ENCODE measurements at places on chromosomes 4 and X.
A peak's percentile ranks its signal among the peaks of the same experiment; 100 is the strongest.

GRCh38 chr4:120331486-120332370 lies 265.1 kb upstream of the MAD2L1 start:
- DNase-seq: no peak

- DNase-seq: no peak
Observed at GRCh38 chrX:73577361-73577760, 14.4 kb downstream of the CHIC1 start.

GRCh38 chr4:184792334-184792733 lies 33.4 kb downstream of the ACSL1 start:
- no peak for DNase-seq

- no peak for DNase-seq
Observed at GRCh38 chrX:46803140-46803539, 33.7 kb upstream of the RP2 start.

DNA sequence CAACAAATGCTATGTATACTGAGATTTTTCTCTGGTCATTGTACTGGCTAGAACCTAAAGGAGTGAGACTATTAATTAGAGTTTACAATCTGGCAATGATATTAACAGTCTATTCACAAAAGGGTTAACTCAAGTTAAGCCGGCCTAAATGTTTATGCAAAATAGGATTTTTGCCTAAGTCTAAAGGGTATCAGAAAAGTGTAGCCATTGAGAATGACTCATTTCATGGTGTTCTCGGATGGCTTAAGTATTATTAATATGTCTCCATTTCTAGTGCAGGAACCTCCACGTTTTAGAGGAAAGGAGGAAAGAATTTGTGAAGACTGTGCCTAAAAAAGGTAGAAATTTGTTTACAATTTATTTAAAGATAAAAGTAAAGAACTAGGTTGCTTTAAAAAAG lies 29.8 kb downstream of the DYNLT3 start:
- DNase-seq: no peak

GRCh38 chr4:41853973-41854372 lies 81.3 kb upstream of the TMEM33 start:
- DNase-seq: no peak

- no peak for DNase-seq
Observed at GRCh38 chrX:112844250-112844649, 3.6 kb upstream of the AMOT start.

GRCh38 chr4:83255584-83255983 lies 29.0 kb downstream of the COQ2 start:
- DNase-seq: no peak

GRCh38 chr4:114312338-114312737 lies 286.3 kb upstream of the UGT8 start:
- peak; percentile 67 for DNase-seq

DNA sequence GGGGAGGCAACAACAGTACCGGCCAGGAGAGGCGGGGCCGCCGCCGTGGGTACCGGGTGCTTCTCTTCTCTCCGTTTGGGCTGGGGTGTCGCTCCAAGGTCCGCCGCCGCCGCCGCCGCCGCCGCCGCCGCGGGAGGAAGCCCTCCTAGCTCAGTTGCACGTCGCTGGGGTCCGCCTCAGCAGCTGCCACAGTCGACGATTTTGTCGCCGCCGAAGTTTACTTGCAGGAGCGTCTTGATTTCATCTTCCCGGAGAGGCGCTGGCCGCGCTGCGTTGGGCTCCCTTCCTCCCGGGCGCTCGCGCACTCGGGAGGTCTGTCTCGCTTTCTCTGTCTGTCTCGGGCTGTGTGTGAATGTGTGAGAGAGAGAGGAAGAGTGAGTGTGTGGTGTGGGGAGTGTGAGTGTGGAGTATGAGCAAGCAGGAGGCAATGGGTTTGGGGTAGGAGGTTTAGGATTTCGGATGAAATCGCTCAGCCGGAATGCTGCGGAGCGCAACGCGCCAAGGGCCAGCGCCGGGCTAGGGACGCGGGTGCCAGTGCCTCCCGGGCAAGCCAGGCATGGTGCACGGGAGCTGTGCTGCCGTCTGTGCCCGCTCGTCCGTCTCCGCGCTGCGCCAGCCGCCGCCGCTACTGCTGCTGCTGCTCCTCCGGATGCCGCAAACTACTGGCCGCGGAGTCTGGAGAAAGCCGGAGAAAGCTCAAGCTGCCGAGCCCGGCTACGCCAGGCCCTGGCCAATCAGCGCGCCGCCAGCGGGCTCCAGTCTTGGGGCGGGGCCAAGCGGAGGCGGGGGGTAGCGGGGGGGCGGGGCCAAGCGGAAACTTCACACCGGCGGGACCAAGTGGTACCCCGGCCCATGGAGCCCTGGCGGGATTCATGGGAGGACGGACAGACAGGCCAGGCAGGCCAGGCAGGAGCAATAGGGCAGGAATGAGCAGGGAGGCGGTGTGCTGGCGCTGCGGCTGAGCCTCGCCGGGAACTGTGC lies at the start of gene PCDH19:
TSS of gene PCDH19 (minus strand) at position 664 of the 981 bp plus-strand sequence. CDS start 1,676 bp downstream, outside the sequence.
- DNase-seq: peak; percentile 62

DNA sequence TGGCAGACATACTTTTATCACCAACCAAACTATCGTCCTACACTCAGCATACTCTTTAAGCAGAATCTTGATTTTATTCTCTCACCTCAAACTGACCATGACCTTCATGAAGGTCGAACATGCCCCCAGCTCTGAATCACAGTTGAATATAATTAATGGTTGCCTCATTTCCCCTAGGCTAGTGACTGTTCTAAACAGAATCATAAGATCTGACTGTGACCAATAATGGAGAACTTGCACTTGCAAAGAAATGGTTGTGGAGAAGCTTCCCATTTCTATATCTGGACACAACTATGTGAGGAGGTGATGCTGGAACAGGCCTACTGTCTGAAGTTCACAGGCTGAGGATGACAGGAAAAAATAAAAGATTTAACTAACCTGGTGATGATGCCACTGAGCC lies 85.1 kb downstream of the PDGFC start:
- no peak for DNase-seq

- no peak for DNase-seq
Observed at GRCh38 chr4:163382178-163382869, 38.6 kb downstream of the NPY5R start.

DNA sequence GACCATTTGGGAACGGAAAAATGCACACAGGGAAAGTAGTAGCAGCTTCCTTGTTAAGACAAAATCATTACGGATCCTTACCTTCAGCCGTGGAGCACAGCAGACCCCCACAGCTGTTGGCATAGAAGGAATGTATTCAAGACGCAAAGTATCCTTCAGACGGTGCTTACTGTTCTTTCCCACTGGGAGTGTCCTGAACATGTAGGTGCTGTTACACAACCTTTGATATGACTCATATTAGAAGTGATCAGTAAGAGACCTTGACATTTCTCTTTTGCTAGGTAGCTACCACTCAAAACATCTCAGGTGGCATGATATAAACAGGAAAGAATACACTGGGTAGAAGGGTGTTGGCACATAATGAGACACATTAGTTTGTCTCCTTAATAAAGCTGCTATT lies 154.0 kb upstream of the FMR1 start:
- no peak for DNase-seq

DNA sequence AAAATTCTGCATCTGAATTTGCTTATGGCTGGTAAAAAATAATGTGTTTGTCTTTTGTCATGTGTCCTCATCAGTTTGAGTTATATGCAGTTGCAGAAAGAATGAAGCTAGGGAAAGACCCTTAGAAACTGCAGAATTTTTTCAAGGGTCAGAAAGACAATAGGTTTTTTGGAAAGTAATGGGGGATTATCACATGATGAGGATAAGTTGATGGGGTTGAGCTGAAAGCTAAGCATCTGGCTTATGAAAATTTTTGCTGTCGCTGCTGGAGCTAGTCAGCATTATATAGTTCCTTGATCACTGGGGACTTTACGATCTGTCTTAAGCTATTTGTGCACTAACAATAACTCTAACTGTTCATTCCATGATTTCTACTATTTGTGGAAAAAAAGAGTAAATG lies 331.7 kb downstream of the PPARGC1A start:
- DNase-seq: no peak

GRCh38 chrX:48945517-48946348 lies 11.7 kb downstream of the OTUD5 start:
- DNase-seq: no peak

GRCh38 chr4:6924361-6924779 lies 14.7 kb downstream of the TBC1D14 start:
- no peak for DNase-seq

DNA sequence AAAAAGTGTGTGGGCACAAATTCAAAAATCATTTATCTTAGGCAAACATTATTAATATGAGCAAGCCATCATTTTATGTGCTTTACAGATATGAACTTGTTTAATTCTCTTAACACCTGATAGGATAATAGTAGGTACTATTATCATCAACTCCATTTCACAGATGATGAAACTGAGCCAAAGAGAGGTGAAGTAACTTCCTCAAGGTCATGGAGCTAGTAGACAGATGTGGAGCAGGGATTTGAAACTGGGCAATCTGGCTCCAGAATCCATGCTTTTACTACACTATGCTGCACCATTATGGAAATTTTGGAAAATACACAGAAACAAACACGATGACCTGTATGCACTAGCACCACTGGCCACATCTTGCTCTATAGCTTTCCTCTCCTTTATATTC lies 1.0 kb upstream of the PIN4 start:
- DNase-seq: peak; percentile 39

DNA sequence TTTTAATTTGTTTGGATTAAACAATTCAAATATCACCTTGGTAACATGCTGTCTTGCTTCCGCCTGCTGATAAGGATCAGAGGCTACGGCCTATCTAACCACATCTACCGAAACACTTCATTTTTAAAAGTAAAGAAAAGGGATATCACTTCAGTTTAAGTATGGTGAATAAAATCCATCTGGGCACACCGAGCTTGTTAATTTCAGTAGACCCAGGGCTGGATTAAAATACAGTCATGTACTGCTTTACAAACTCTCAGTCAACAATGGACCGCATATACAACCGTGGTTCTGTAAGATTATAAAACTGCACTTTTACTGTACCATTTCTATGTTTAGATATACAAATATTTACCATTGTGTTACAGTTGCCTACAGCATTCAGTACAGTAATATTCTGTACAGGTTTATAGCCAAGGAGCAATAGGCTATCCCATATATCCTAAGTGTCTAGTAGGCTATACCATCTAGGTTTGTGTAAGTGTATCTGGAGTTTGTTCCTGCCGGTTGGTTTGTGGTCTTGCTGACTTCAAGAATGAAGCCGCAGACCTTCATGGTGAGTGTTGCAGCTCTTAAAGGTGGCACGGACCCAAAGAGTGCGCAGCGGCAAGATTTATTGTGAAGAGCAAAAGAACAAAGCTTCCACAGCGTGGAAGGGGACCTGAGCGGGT lies 40.0 kb downstream of the SEPTIN11 start:
- no peak for DNase-seq

GRCh38 chr4:104643805-104644204 lies 149.1 kb upstream of the CXXC4 start:
- no peak for DNase-seq

DNA sequence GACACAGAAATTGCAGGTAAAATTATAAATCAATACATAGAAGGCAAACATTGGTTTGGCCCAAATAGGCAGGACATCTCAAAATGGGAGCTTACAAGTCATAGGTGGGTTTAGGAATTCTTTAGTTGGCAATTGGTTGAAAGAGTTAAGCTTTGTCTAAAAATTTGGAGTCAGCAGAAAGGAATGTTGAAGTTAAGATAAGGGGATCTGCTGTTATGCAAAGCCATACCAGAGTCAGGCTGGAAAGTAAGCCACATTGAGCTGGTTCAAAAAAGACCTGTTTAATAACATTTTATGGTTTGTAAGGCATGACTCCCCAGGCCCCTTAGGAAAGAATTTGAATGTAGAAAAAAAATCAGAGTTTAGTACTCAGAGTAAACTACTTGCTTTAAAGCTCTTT lies 92.6 kb downstream of the IL13RA2 start:
- DNase-seq: no peak

DNA sequence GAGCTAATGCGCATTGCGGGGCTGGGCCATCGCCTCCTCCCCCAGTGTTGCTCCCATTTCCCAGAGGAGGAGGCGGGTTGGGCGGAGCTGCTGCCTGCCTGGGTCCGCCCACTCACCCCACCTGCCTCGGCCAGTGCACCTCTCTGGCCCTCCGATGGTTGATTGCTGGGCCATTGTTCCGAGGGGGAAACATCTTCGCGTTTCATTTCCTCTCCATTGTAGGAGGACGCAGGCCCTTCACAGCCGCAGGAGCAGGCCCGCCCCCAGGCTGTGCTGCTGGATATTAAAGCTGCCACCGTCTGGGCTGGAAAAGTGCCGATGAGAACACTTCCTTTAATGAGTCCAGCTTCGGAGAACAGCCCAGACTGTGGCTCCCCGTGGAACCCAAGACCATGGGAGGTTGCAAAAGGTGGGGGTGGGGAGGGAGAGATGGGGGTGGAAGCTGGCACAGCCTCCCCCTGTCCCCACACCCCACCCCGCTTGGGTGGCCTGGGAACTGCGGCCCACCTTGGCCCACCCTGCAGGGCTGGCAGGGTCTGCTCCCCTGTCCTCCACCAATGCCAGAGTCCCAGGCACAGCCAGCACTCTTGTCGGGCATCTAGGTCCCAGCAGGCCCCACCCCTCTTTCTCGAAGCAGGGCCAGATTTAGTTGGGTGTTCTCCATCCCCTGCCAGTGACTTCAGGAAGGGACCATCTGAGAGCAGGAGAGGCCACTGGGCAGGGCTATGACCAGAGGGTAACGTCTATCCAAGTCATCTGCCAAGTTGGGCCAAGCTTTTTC lies 96.6 kb downstream of the ADRA2C start:
- DNase-seq: no peak

DNA sequence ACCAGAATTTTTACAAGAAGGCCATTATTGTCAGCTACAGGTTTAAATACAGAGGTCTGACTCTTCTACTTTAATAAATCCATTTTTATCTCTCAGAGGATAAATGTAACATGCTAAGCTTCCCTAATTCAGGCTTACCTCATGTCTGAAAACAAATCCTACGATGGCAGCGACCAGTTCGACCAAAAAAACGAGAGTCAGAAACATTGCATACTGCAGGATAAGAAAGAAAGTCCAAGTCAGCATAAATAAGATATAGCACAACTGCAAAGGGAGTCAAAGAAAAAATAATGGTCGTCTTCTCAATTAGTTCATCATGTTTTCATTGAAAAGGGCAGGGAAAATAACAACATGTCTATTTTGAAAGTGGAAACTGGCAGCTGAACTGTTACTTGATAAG lies 1.6 kb downstream of the TSPAN6 start:
- no peak for DNase-seq

DNA sequence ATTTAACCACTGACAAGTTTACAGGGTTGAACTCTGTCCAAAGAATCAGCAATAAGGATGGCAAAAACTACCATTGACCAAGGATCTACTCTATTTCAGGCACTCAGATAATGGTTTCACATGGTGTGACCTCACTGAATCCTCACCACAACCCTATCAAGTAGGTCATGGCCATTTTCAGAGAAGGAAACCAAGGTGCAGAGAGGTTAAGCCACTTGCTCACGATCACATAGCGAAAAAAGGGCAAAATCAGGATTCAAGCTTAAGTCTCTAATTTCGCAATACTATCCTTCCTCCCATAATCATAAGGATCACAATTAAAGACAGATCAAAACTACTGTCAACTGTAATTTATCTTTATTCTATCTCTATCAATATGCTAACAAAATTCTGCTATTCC lies 191.0 kb upstream of the AFF2 start:
- DNase-seq: no peak

Data from NCI-H2171 treated with DMSO at 0.1 percent for 48 hours (cell line).